ENCODE measurements at places on chromosomes 5 and 9.

DNA sequence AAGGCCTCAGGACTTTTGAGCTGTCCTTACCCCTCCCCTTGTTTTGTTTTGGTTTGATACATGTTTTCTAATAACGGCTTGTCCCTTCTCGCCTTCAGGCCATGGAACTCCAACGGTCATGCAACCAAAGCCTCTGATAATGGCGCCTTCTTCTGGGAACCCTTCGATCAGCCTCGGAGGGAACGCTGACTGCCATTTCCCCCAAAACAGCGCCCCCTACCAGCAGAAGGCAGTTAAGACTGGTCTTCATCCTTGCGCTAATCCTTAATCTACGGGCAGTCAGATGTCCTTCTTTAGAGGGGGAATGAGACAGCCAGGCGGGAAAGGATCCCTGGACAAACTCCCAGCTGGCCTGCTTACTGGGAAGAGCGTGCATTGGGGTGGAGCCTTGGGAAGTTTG, 276.6 kb downstream of the ICE1 start:
- DNase-seq = no peak

- DNase-seq = peak; percentile 56
Measured at GRCh38 chr9:120891884-120892747, 15.1 kb upstream of the PHF19 start.

DNA sequence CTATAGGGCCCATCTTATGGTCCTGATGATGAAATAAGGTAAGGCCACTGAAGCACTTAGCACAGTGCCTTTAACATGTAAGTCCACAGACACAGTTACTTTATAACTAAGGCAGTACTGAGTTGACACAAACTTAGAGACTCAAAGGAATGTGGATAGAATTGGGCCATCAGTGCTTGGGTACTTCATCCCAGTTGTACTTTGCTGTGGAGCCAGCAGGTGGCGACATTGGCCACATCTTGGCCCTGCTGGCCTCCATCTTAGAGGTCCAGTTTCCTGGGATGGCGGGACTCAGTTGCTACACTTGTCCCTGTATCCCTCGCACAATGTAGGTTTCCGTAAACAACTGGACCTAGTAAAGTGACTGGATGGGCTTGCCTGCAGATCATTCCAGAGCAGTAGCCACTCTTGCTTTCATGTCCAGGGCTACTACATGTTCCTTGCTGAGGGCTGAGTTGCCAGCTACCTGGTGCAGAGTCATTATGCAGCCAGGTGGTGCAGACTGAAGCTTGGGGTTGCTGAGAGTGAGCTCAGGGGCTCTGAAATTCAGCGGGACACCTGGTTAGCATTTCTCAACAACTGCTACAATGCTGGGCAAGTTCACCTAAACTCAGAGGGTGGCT, 10.6 kb downstream of the MTAP start:
- peak; percentile 72 for DNase-seq

DNA sequence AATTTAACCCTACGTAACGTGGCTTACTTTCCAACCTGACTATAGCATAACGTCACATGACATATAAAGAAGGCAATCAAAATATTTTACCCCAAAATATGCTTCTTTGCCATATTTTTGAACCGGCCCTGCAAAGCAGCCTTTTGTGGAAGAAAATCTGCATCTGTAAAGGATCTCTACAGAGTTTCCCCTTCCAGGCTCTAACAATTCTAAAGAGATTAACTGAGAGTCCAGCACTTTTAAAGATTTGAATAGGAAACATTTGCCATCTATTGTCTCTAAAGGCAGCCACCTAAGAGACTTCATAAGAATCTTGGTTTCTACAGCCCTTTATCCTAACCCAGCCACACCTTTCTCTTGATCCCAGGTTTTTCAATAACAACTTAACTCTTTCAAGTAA, 22.7 kb downstream of the AP3B1 start:
- no peak for DNase-seq

GRCh38 chr9:123368536-123369153, 12.6 kb downstream of the CRB2 start:
- DNase-seq = no peak

GRCh38 chr5:150469718-150470469, 20.4 kb upstream of the RPS14 start:
- no peak for DNase-seq

GRCh38 chr5:1555011-1555807, 31.4 kb upstream of the LPCAT1 start:
- no peak for DNase-seq

- DNase-seq = no peak
Measured at GRCh38 chr5:154058055-154059038, 19.6 kb downstream of the MFAP3 start.

DNA sequence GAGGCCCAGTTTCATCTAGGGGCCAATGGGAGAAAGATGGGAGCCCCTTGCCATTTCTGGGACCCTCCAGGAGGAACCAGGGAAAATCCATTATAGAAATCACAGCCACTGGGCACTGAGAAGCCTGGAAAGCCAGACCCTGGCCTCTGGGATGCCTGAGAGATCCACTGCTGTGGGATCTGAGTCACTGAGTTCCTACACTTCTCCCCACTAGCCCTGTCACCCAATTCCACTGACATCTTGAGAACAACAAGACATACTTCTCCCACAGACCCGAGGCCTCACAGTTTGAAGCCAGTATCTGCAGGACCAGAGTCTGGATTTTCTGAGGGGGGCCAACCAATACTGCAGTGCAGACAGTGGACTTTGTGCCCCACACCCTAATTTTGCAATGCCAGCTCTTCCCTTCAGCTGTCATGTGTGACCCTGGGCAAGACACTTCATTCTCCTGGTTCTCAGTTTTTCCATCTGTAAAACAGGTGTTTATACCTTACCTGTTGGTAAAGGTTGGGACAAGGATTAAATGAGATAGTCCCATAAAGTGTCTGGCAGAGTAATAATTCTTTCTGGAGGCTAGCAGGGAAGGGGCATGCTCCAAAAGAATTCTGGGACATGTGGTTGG, 46.5 kb downstream of the CXXC5 start:
- DNase-seq = no peak

GRCh38 chr5:161530700-161531099, 15.8 kb downstream of the GABRB2 start:
- no peak for DNase-seq

DNA sequence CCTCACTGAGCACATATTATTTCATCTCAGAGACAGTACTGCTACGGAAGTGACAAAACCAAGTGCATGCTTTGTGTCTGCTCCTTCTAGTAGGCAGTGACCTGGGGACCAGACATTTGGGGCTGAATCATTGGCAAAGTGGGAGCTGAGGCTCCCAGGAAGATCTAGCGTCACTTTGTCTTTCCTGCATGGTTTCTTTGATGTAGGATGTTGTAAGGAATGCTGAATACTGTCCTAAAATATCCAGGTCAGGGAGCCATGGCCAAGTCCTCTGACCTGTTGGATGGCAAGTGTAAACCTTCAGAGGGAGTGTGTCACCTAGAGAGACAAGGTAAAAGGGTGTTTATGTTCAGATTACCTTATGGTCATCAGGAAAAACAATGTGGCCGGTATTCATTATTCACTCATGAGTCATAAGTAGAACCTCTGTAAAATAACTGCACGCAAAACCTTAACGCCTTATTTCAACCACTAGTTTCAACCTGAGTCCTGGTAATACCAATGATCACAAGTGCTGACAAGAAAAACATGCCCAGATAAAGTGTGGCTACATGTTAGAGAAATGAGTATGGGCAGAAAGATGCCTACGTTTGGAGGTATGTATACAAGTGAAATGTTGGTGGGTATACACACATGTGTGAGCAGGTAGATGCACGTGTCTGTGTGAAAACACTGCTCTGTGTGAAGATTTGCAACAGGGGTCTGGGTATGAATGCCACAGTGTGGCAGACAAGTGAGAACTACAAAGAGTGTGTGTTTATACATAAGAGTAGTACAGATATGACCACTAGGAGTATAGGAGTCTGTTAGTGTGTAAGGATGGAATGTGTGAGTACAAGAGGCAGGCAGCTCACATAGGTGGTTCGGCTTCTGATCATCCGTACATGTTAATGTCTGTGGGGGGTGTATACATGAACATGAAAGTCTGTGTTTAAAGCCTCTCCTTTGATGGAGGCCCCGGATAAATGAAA, 263.9 kb downstream of the SPOCK1 start:
- no peak for DNase-seq

- DNase-seq = no peak
Measured at GRCh38 chr9:122200960-122201595, 27.7 kb downstream of the LHX6 start.

DNA sequence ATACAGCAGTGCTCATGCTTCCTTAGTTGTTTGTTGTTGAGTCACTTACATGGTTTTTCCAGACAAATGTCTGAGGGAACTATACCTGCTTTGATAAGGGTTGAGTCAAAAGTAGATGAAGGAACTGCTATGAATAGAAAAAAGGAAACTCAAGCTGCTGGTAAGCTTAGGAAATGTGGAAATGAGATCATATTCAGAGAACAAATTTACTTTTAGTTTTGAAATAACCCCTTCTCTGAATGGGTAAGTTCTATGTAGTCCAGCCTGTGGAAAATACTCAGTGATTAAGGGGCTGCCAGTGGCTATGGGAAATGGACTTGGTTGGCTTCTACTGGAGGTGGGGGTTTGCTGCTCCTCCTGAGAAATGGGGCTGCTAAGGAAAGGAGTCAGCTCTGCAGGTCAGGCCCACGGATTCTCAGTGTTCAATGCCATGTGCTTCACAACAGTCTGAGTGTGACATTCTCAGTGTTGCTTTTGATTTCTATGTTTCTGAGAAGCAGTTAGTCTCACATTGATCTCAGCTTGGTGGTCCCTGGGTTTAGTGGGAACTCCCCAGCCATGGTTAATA, 47.7 kb upstream of the GLRX start:
- DNase-seq = no peak

GRCh38 chr5:32304622-32305021, 8.1 kb downstream of the MTMR12 start:
- DNase-seq = no peak

DNA sequence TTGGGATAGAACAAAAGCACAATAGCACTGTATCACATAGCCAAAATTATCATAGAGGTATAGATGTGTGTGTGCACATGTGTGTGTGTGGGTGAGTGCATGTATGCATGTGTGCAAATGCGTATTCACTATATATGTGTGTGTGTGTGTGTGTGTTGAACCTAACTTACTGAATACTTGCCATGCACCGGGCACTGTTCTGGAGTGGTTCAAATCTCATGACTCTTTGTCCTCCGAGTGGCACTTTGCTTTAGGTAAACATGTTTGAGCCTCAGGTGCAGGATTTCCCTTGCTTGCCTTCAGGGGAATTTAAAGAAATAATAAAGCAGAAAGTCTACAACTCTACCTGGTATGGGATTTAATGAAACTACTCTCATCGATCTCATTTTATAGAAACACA, 183.5 kb upstream of the GDNF start:
- DNase-seq = no peak

DNA sequence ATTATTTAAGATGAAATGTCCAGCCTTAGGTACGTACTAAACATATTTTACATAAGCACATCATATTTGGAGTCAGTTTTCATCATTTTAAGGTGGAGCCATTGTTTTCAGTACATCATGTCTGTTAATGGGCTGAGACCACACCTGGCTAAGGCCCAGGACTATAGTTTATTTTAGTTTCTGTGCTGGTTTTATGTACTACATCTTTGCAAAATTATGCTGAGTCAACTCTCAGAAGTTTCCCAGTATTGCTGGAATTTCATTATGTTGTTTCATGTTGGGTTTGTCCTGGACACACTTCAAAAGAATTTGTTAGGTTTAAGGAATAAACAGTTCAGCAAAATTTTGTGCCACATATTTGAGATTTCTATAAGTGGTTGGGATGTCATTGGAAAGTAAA, 171.2 kb downstream of the CCDC171 start:
- DNase-seq = no peak

DNA sequence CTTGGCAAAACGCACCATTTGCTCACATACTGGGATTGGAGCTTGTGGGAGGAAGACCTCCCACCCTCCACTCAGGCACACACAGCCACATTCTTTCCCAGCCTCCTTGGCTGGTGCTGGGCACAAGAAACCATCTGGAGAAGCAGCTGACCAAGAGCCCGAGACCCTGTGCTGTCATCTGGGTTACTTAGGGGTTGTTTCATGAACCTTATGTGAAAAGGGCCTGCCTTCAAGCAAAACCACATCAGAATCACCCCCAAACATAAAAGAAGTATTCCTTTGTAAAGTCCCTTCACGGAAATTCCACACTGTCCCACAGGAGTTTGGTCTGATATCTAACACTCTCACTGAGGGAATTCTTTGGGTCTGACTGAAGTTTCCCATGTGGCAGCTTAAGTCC, 172.1 kb downstream of the NR3C1 start:
- no peak for DNase-seq

DNA sequence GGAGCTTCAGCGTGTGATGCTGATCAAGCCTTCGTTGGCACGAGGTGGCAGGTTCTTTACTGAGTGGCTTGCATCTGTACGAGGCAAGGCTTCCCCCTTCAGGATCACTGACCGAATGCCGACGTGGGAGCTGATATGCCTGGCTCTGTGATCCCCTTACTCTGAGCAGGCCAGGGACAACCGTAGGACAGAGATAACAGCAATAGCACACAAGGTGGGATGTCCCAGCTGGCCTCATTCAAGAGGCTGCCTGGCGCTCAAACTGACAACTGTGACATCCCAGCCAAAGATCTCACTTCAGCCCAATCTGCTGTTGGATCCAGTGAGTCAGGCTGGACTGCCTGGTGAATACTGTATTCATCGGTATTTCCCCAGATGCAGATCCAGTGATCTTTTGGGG, 199.4 kb upstream of the PANK3 start:
- no peak for DNase-seq

DNA sequence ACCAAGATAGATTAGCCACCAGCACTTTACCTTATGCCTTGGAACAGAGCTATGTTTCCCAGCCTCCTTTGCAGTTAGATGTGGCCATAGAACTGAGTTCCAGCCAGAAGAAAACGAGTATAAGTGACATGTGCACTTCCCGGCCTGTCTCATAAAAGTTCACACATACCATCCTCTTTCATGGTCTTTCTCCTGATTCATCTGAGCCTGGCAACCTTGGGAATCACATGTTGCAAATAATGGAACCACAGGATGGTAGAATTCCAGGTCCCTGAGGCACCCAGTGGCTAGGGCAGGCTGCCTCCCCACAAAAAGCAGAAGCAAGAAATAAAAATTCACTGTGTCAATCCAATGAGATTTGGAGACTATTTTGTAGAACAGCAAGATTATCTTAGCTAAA, 128.1 kb downstream of the PDE4D start:
- no peak for DNase-seq

GRCh38 chr5:122404018-122404417, 92.0 kb downstream of the SNCAIP start:
- no peak for DNase-seq

DNA sequence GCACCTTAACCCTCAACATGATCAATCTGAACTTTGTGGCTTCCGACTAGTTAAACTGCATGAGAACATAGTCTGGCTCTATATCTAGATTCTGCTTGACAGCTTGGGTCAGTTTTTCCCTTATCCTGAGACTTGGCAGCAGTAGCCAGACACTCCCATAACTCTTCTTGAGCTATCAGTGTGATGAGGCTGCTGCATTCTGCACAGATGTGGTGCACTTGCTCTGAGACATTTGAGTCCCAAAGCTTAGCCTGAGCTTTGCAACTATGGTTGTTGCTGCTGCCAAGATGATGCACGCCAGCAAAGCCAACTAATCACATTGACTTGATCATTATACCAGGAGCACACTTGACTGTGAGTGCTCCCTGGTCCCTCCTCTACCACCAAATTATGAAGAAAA, 36.2 kb downstream of the MOCS2 start:
- no peak for DNase-seq

GRCh38 chr5:145902421-145902820, 29.6 kb upstream of the GRXCR2 start:
- no peak for DNase-seq

Data from CD4-positive, alpha-beta T cell treated with Interleukin-17A for 4 hours (primary cell).